ENCODE measurements at places on chromosomes 5 and 9.

DNA sequence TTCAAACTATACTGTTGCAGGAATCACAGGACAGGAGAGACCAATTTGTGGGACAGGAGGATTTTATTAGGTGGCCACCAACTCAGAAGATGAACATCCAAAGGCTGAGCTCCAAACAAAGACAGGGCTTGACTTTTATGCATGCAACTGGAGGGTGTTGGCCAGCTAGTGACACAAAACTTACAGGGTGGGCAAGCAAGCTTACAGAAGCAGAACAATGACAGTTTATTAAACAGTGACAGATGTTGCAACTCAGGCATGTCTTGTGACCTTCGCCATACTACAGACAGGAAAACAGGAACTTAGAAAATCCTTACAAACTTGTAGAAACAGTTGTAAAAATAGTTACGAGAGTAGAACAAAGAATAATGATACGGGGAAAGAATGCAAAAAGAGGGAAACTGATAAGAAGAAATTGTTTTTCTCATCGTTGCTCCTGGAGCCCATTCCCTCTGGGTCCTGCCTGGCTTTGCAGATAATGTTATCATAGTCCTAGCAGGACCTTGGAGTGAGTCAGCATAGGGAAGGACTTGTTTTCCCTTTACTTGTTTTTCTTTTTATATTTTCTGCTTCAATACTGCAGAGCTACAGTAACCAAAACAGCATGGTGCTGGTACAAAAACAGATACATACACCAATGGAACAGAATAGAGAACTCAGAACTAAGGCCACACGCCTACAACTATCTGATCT is 2083.0 kb upstream of the ACO1 start:
- no peak for DNase-seq

DNA sequence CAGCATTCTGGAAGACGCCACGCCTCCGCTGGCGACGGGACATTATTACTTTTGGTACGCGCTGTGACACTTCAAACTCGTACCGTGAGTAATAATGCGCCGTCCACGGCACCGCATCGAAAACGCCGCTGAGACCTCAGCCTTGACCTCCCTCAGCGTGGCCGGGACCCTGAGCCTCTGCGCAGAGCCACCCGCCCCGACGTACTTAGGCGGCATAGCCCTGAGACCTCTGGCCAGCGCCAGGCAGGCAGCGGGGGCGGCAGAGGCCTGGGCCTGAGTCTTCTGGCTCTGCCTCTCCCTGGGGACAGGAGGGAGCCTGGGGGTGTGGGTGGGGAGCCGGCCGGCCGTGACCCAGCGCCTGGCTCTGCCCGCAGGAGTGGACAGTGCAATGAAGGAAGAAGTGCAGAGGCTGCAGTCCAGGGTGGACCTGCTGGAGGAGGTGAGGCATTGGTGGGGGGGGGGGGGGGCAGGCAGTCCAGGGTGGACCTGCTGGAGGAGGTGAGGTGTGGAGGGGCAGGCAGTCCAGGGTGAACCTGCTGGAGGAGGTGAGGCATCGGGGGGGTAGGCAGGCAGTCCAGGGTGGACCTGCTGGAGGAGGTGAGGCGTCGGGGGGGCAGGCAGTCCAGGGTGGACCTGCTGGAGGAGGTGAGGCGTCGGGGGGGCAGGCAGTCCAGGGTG is 8.0 kb downstream of the EGFL7 start:
- no peak for DNase-seq

- DNase-seq: no peak
Observed at GRCh38 chr5:37316027-37316426, 54.9 kb downstream of the NUP155 start.

GRCh38 chr9:1918622-1919021 is 96.5 kb upstream of the SMARCA2 start:
- DNase-seq: no peak

GRCh38 chr9:77534376-77535057 is 113.6 kb downstream of the GNA14 start:
- DNase-seq: peak; percentile 7

- no peak for DNase-seq
Observed at GRCh38 chr5:90494043-90494442, 19.4 kb downstream of the POLR3G start.

- no peak for DNase-seq
Observed at GRCh38 chr5:67996596-67996995, 219.0 kb upstream of the PIK3R1 start.

DNA sequence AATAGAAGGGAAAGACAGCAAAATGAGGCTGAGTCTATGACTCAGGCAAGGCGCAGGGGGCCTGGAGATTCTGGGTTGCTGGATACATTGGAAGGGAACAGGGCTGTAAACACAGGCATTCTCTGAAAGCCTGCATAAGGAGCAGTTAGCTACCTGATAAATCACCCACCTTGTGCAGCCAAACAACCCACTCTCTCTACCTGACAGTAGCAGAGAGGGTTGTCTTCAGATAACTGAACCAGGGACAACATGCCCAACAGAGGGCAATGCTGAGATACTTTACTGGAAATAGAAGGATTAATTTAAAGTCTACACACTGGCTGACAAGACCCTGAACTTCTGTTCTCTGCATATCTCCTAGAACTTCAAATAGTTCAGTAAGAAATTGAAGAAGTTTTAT is 161.6 kb downstream of the KCTD16 start:
- DNase-seq: peak; percentile 3
